ENCODE measurements at places on chromosomes 1 and 21.

DNA sequence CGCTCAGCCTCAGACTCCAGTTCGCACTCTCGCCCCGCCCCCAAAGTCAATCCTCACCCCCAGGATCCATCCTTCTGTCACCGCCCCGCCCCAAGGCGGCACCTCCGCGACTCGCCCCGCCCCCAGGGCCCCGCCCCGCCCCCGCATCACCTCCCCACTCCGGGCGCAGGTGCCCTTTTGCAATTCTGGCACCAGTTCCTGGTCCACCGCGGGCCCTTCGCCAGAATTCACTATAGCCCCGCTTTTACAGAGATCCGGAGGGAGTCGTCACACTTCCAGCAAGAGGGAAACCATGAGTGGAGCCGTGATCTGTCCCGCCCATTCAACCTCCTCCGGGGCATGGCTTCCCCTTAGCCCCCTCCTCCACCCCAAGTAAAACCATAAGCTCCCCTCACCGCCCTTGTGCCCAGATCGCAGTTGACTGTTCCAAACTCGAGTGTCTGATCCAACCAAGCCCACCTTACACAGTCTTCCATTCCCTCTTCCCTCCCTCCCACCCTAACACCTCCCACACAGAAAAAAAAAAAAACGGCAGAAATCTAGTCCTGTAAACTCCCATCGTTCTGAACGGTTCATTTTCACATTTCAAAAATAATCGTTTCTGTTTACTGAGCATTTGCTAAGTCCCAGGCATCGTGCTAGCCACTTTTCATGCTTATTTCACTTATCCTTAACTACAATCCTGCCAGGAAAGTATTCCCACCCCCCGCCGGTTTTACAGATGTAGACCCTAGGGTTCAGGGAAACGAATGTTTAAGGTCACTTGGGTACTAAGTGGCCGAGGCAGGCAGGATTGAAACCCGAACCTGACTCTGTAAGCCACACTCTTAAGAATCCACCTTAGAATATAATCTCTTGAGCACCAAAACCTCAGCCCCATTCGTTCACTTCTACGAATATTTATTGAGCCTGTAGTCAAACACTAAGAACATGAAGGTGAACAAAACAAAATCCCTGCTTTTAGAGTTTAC, 1.3 kb upstream of the DNAJC16 start:
- DNase-seq = no peak

GRCh38 chr1:25703671-25704266, 87.2 kb downstream of the MAN1C1 start:
- no peak for DNase-seq

- DNase-seq = no peak
These were observed 38.6 kb upstream of the CR1L start for GRCh38 chr1:207606362-207606755.

- no peak for DNase-seq
These were observed 105.4 kb downstream of the SLC45A1 start for GRCh38 chr1:8423269-8423691.

- DNase-seq = no peak
These were observed 17.6 kb downstream of the RIPK4 start for GRCh38 chr21:41749286-41749685.

DNA sequence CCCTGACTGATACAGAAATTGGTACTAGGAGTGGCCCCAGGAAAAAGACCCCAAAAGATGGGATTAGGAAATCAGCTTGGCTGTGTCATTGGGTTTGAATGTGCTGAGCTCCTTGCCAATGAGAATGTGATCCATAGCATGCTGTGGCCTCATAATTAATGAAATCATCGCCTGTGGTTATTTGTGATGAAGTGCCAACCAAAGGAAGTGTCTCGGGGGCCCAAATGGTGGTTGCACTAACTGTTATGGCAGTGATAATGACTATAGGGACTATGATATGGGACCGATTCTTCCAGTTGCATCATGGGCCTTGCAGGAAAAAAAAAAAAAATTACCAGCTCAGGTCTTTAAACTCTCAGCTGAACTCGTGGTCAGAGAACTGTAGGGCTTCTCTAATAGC, 15.4 kb upstream of the ZDHHC18 start:
- no peak for DNase-seq

DNA sequence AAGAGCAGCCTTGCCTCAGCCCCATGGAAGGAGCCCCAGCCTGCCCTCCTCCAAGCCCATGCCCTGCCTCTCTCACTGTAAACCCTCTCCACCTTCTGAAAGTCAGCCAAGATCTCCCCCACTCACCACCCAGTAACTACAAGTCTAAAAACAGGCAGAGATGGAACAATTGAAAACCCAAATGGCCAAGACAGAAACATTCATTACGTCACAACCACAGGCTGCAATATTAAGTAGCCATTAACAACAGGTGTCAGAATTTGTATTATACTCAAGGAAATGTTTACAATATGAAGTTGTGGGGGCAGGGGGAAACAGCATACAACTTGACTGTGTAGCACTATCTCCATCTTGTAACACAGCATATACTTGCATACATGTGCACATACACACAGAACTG, 2.4 kb downstream of the IRF6 start:
- DNase-seq = no peak

DNA sequence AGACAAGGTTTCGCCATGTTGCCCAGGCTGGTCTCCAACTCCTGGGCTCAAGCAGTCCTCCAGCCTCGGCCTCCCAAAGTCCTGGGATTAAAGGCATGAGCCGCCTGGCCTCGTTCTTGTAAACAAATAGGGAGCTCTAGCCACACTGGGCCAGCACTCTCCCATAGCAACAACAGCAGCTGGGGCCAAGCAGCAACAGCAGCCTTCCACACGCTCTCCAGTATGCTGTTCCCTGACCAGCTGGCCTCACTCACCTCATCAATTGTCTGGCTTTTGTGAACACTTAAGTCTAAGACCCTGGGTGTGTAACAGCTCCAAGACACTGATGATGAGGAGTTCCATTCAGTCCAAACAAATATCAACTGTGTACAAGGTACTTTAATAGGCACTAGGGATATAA, 16.9 kb upstream of the GLIS1 start:
- no peak for DNase-seq

- DNase-seq = peak; percentile 42
These were observed 20.7 kb downstream of the C1QB start for GRCh38 chr1:22673486-22674409.

All from HFFc6 (cell line).